ENCODE measurements at places on chromosomes 13 and 19.

DNA sequence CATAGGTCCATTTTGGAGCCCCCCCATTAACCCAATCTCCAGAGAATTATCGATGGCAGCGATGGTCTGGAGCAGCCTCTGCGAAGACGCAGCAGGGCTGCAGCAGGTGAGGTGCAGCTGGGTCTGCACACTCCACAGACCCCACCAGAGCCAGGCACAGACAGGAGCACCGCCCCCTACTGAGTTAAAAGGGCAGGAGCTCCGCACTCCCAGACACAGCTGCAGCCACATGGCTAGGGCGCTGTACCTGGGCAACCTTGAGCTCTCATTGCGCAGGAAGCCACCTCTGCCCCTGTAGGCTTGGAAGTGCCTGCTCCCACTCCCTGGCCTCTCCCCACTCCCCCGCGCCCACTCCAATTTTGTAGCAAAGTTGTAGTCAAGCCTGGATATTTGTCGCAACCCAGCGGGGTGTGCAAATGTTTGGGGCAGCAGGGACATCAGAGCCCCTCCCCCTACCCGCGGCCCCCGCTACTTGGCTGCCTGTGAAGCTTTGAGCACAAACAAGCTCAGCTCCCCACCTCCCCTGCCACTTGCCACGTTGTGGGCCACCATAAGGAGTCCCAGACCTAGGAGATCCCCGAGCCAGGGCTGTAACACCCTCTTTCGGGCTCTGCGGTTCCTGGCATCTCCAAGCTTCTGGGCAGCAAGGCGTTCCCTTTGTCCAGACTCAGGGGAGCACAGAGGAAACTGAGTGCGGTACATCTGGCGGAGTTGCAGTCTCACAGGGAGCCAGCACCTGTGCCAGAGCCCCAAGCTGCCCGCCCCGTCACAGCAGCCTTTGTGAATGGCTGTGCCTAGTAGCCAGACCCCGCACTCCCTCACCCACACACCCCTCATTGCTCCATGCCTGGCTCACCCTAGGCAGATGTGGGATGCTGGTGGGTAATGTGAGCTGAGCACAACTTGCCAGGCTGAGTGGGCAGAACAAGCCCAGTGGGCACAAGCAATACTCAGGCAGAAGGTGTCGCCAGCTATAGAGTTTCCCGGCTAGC is 949.7 kb upstream of the SLITRK1 start:
- DNase-seq = no peak

GRCh38 chr13:77514336-77514726 is 21.2 kb upstream of the SCEL start:
- DNase-seq = no peak

DNA sequence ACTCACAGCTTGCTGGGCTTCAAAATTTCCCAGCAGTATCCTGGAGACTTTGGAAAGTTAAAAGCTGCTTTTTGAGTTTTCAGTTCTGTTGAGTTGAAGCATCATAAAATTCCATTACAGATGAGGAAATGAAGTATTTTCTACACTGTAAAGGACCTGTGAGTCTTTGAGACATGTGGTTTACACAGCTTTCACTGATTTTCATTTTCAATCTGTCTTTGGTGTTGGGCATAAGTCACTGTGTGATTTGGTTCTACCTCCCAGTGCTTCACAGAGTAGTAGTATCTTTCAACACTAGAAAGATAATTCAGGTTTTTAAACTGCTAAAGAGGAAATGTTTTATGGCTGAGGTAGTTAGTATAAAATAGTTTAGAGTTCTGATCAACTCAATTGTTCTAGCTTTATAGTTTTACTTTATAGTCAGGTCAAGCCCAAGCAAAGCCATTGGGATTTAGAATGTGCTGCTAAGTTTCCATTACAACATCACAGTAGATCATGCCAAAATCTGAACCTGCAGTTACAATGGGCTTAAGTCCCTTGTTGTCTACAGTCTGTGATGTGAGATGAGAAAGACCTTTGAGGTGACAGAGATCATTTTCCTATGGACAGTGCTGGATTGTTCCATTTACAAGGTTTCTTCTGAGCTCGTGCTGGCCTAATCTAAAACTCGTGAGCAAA is 161.6 kb downstream of the FLT1 start:
- no peak for DNase-seq

GRCh38 chr13:39326469-39327171 is 276.4 kb downstream of the LHFPL6 start:
- DNase-seq = no peak

DNA sequence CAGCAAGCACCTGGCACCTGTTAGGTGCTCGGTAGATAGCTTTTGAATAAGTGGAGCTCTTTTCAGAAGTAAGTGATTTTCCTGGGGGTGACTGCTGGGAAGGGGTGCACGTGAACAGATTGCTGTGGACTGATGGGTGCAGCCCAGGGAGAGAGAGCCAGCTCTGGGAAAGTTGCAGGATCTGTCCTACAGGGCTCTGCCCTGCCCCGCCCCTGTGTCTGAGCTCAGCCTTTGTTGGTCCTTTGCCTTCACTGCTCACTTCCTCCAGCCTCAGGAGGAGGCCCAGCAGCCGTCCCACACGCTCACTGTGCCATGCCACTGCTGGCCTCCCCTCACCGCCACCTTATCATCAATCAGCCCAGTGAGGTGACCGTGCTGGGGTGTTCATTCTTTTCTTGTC is 33.7 kb upstream of the TEX29 start:
- DNase-seq = no peak

GRCh38 chr19:54478677-54479266 is 5.7 kb upstream of the CDC42EP5 start:
- DNase-seq = no peak

DNA sequence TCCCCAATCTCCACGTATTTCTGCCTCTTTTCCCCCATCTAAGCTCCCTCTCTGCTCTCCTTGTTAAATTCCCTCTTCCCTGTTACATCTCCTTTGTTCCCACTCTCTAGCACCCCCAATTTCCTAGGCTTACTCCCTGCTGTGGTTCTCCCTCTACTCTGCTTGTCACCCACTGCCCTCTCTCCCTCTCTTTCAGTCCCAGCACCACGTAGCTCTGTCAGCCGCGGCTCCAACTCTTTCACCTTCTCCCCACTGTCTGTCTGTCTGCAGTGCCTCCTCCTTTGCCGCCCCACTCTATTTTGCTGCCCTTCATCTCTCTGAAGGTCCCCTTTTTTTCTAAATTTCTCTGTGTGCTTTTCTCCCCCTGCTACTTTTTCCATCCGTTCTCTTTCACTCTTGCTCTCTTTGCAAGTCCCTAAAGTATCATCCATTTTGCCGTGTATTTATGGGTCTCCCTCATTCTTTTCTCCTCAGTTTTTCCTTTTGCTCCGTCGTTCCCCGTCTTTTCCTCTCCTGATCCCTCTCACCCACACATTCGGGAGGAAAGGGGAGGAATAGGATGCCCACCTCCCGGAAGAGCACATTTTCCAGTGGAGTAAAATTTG is 937 bp downstream of the ZNF841 start:
- no peak for DNase-seq

GRCh38 chr13:51004111-51004865 is 94.7 kb downstream of the RNASEH2B start:
- no peak for DNase-seq

DNA sequence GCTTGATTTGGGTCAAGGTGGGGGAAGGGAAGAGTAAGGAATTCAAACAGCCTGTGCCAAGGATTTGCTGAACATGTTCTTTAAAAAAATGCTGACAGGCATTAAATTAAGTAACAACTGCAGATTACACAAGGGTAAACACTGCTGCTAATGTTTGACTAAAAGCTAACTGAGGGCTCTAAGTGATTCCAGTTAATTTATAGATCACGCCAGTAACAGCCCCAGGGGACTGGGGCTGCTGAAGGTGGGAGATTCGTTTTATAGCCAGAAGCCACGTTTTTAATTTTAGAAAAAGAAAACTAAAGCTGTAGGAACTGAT is 321.7 kb downstream of the DLEU7 start:
- no peak for DNase-seq

- DNase-seq = no peak
Measured at GRCh38 chr13:23349161-23349897, 84.2 kb downstream of the SACS start.

DNA sequence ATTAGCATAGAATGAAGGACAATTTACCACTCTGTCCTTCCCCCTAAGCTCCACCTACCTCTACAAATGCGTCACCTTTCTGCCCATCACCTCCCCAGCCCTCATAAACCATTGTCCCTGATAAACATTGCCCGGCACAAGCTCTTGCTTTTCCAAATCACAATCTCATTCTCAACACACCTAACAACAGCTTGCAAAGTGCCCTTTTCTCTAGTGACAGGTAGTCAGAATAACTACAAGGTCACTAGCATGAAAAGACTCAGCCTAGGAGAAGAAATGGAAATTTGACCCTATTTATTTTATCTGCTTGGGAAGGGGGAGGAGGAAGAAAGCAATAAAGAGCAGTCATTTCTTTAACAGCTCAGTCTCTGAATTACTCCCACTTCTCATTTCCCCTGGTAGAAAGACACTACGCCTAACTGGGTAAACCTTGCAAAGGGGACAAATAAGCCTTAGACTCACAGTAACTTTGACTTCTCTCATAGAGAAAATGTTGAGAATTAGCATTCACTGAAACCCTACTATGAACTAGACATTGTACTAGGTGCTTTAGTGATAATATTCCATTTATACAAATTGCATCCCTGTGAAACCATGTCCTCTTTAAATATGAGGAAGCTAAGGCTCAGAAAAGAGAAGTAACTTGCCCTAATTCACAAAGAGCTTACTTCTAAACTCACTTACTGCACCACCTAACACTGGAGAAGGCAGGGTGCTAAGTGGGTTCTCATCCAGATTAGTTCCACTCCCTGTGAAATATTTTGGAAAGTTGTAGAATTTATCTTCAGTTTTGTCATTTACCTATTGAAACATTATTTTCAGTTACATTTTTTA is 116.2 kb upstream of the FNDC3A start:
- no peak for DNase-seq

GRCh38 chr19:35509018-35509652 is 4.3 kb downstream of the DMKN start:
- no peak for DNase-seq

DNA sequence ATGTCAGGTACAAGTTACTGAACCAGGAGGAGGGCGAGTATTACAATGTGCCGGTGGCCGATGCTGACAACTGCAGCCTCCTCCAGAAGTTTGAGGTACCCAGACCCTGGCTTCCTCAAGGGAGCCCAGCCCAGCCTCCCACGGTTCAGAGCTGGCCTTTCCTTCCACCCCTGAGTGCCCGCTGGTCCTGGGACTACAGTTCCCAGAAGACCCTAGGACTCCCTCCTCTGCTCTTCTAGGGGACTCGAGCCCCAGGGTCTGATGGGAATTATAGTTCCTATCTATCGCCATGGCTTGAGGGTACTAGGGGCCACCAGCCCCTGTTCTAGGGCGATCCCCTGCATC is 11.0 kb downstream of the PRKCG start:
- no peak for DNase-seq

All from T-helper 17 cell (primary cell).